ENCODE measurements at places on chromosomes 3 and 15. TPM values are rescaled to one million over a fixed set of nuclear protein-coding genes. Genes with fewer than 3 reads are reported as not detected.

GOLGA6L9 gene
- 0.76 TPM for total RNA-seq

CPNE9 gene
- total RNA-seq = not detected

TRPM1 gene
- not detected for total RNA-seq

GPR171 gene
- not detected for total RNA-seq

DUOXA2 gene
- total RNA-seq = not detected

DPP8 gene
- 28.9 TPM for total RNA-seq

HRH1 gene
- 9.1 TPM for total RNA-seq
